SK-N-SH (cell line): ENCODE measurements at places on chromosomes 4 and X.

DNA sequence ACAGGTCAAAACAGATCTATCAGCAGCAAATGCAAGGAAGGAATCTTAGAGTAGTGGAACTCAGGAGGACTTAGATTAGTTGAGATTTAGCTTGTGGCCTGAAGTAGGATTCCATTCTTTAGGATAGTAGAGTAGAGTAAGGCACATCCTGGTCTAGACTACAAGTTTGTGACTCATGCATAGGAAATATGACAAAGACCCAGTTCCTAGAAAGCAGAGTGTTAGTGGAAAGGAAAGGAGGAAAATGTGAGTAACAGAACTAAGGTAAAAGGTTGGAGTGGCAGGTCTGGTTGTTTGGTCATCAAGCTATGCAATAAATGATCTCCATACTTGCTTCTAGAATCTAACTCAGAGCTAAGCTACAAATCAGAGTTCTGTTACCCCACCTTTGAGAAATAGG, 595.0 kb downstream of the ACTRT1 start:
- DNase-seq: no peak

DNA sequence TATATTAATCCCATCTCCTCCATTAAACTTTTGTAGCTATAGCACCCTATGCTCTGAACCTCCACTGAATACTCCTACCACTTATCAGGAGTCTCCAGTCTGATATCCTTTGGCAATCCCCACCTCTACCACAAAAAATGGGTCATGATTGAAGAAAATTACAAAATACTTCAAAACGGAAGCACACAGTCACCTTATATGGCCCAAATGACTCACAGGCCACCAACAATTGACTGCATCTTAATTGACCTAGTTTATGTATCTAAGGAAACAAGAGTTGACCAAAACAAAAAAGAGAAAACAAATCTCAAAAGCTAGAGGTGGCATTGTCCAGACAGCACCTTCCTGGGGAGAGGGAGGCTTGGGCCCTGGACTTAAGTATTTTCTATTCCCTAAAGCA, 120.0 kb upstream of the DIAPH2 start:
- no peak for DNase-seq

DNA sequence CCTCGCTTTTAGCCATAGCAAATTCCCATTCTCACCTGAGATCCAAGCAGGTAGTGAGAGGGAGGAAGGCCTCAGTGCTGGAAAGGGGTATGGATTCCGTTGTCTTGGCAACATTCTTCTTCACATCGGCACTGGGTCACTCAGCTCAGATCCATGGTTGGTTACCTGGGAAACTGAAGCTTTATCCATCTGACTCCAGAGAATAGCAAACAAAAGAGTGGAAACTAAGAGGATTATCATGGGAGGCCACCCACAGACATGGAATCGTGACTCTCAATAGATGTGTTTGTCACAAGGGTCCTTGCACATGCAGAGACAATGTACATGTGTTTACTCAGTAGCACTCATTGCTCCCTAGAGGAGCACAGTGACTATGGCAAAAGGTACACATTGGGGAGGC, 81.0 kb downstream of the MAGED4 start:
- DNase-seq: no peak

DNA sequence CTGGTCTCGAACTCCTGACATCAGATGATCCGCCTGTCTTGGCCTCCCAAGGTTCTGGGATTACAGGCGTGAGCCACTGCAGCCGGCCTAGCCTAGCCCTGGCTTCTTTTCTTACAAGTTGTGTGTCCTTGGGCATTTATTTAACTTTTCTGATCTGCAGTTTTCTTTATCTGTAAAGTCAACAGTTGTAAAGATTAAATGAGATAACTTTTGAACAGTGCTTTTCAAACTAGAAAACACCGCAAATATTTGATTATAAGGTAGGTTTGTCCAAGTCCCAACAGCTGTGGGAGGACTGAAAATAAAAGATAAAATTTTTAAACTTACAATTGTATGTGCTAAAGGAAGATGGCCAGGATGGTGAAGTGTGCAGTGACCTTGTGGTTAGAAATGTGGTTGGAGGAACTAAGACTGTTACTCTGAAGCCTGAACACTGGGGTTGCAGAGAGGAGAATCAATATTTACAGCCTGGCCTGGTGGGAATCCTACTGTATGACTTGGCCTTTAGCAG, 44.8 kb downstream of the GSX2 start:
- DNase-seq: no peak

DNA sequence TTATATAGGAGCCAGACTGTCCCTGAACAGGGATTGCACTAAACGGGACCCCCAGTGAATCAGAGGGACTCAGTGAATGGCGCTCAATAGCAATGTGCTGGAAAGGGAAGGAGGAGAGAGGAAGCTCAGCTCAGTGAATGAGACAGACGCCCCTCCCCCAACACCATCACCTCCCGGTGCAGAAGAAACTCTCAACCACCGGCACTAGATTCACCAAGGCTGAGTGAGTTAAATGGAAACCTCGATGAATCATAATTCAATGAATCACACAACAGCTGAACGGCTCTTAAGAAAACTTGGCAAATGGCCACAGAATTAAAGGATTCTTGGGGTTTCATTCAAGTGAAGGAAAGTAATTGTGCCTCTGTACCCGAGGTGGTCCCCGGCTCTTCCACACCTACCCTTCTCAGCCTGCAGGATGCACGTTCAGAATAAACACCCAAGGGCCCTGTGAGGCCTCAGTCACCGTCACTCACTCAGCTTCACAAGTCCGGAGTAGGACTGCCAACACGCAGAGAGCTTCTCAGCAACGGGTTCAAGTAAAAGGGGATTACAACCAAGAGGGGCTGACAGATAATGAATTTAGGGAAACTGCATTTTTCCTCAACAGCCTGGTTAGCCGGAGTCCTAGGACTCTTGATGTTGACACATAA, 29.3 kb downstream of the CRMP1 start:
- no peak for DNase-seq

DNA sequence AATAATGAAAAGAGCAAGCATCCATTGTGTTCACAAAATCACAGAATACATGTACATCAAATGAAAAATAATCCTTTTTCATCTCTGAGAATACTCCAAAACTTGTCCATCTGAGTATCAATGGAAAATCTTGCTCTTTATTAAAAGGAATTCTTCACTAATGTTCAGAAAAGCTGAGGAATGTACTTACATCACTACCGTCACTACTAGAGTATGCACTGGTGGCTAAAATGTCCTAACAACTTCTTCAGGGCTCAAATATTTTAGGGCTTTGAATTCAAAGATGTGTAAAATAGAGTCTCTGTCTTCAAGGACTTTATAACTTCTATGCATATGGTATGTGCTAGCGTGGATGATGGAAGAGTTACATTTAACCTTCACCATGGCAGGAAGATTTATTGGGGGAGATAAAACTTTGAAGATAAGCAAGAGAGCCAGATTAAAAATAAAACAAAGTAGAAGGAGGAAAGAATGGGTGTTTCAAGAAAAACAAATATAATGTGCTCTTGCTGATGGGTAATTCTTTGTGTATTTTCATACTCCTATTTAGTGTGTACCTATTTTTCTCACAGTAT, 55.1 kb downstream of the DMD start:
- DNase-seq: no peak

DNA sequence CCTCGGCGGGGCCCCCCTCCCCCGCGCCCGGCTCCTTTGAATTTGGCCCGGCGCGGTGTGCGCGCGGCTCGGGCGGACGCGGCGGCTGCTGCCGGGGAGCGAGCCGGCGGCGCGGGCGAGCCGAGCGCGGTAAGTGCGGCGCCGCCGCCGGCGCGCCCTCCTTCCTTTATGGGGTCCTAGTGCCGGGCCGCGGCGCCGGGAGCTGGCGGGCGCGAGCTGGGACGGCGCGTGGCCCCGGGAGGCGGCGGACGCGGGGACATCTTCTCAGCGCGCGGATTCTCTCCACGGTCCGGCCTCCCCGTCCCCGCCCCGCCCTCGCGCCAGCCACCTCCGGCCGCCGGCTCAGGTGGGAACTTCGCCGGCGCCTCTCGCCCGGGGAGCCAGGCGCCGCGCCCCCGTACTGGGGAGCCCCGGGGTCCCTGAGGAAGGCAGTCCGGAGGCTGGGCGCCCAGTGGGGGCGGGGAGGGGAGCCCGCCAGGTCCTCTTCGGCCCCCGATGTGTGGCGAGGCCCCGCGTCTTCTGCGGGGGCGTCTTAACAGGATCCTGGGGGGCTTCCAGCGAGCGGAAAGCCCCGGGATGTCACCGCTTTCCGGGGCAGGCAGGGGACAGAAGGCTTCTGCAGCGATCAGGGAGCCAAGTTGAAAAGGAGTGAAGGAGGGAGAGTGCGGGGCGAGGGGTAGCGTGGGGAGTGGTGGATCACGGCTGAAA, 98.4 kb upstream of the TENM3 start:
- DNase-seq: peak; percentile 84

GRCh38 chr4:47061435-47061834, 30.1 kb downstream of the GABRB1 start:
- DNase-seq: no peak

DNA sequence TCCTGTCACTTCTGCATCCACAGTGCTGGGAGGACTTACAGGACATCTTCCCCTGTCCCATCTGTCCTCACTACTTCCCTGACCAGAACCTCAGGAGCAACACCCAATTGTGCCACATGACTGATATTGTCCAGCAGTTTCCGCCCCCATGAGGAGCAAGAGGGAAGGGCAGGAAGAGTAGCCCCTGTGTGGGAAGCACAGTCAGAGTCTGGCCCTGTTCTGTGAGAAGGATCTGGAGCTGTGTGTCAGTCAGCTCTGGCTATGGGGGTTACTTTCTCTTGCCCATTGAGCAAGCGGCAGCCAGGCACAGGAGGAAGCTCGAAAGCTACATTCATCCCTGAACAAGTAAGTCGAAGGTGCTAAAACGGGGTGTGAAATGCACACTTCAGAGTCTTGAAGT, 14.8 kb upstream of the TRIM60 start:
- peak; percentile 38 for DNase-seq

DNA sequence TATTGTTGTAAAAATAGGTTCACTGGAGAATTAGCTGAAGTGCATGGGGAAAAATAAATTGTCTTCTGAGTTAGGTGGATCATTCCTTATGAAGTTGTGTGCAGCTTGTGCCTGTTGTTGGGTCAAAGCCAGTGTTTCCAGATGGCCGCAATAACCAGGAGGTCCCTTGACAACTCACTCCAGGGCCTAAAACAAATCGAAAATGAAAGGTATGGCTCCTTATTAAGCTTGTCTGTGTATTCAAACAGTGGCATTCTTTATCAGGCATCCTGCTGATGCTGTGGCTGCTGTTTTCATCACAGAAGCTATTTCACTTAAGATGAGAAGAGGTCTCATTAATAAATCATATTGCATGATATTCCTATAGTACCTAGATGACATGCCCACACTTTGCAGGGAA, 80.2 kb downstream of the GRIA2 start:
- DNase-seq: peak; percentile 1

GRCh38 chrX:150887906-150888465, 10.5 kb downstream of the CD99L2 start:
- no peak for DNase-seq

- no peak for DNase-seq
These were observed 82.3 kb upstream of the MXRA5 start for GRCh38 chrX:3428792-3429191.

GRCh38 chr4:26474551-26474950, 15.7 kb downstream of the CCKAR start:
- no peak for DNase-seq

- no peak for DNase-seq
These were observed 18.9 kb downstream of the TMSB4X start for GRCh38 chrX:12993826-12994225.

- DNase-seq: no peak
These were observed 27.6 kb downstream of the QRFPR start for GRCh38 chr4:121353213-121353612.

GRCh38 chr4:21041708-21042107, 341.4 kb downstream of the PACRGL start:
- DNase-seq: peak; percentile 17

DNA sequence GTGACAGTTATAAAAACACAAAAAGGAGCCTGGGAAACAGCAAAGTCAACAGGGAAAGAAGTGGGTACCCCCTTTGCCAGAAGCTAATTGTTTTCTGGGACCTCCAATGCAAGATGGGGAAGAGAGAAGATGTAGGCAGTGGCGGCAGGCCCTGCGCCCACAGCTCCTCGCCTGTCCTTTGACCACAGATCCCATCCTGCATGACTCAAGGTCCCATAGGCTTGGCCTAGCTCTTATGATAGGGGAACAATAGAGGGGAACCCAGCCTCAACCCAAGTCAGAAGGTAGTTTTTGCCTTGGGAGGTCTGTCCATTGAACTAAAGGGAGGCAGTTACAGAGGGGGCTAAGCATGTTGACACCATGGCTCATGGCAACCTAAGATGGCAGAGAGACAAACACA, 14.2 kb downstream of the ZMYM3 start:
- DNase-seq: no peak

GRCh38 chr4:47373174-47373573, 90.3 kb downstream of the COMMD8 start:
- no peak for DNase-seq

GRCh38 chrX:73668779-73669178, 105.8 kb downstream of the CHIC1 start:
- DNase-seq: no peak

GRCh38 chrX:108537005-108537404, 97.4 kb downstream of the COL4A5 start:
- peak; percentile 21 for DNase-seq

DNA sequence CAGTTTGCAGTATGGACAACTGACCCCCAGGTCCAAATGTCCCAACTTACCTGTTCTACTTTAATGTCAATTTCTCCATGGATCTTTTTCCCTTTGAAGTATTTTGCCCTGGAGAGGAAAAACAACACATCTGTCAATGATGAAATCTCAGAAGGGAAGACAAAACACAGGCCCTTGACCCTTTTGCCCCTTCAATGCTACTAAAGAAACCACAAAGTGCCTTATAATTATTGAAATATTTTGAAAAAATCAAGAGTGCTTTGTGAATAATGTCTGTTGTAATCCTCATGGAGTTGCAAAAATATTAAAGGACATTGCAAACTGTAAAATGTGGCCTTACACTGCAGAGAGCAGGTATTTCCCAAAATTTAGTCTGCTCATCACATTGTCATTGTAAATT, 12.6 kb downstream of the SYN1 start:
- no peak for DNase-seq

- DNase-seq: peak; percentile 42
These were observed 223.1 kb upstream of the DMD start for GRCh38 chrX:33434256-33435092.

GRCh38 chrX:123291623-123292022, 107.5 kb downstream of the GRIA3 start:
- peak; percentile 3 for DNase-seq

- no peak for DNase-seq
These were observed 20.9 kb upstream of the ZRSR2 start for GRCh38 chrX:15769300-15769954.

DNA sequence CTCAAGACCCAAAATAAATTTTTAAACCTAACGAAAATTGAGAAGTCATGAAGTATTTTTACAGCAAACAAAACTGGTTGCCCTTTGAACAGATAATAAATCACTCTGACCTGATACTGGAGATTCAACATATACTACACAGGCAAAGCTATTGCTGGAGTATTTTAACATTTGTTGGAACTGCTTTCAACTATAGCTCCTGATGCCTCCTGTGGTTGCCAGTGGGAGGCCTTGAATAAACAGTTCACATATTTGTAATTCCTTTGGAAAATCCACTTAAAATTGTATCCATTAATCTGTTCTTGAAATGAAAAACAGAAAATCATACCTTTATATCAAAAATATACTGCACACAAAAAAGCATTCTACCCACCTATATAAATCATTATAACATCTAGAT, 605.1 kb downstream of the KCTD8 start:
- DNase-seq: no peak

GRCh38 chr4:112592717-112593116, 44.0 kb downstream of the ZGRF1 start:
- DNase-seq: no peak
